Upper lobe of right lung (tissue), 1 donor: ENCODE measurements at places on chromosomes 11 and 22. TPM values are rescaled to one million over a fixed set of nuclear protein-coding genes. Genes with fewer than 3 reads are reported as not detected.
A peak's percentile ranks its signal among the peaks of the same experiment; 100 is the strongest.

The ANKRD42 gene
- total RNA-seq, result 13.0 TPM

The KCNK7 gene
- 1.3 TPM for total RNA-seq

The NCF4 gene
- total RNA-seq, result 37.0 TPM

The CRACR2B gene
- total RNA-seq, result 34.3 TPM

The HORMAD2 gene
- not detected for total RNA-seq

The PELI3 gene
- total RNA-seq, result 15.5 TPM

- no peaks in the 10 kb centered on the region for H3K27me3 ChIP-seq
- no peak for DNase-seq
- H3K36me3 ChIP-seq, result no peaks in the 10 kb centered on the region
- H3K27ac ChIP-seq, result no peak overlapping the region
- no peaks in the 10 kb centered on the region for H3K4me1 ChIP-seq
- no peak overlapping the region for H3K4me3 ChIP-seq
These were observed 25.8 kb downstream of the QSER1 start for GRCh38 chr11:32918427-32918826.

GRCh38 chr11:29389793-29390192, 627.0 kb downstream of the KCNA4 start:
- H3K27ac ChIP-seq, result no peak overlapping the region
- DNase-seq, result no peak
- H3K4me3 ChIP-seq, result no peak overlapping the region
- H3K36me3 ChIP-seq, result no peaks in the 10 kb centered on the region
- H3K27me3 ChIP-seq, result no peaks in the 10 kb centered on the region

GRCh38 chr11:65847746-65848145, 10.2 kb downstream of the CFL1 start:
- no peaks in the 10 kb centered on the region for H3K27me3 ChIP-seq
- H3K4me3 ChIP-seq, result no peak overlapping the region
- H3K27ac ChIP-seq, result no peak overlapping the region
- peaks cover 13% of the 10 kb centered on the region for H3K36me3 ChIP-seq

DNA sequence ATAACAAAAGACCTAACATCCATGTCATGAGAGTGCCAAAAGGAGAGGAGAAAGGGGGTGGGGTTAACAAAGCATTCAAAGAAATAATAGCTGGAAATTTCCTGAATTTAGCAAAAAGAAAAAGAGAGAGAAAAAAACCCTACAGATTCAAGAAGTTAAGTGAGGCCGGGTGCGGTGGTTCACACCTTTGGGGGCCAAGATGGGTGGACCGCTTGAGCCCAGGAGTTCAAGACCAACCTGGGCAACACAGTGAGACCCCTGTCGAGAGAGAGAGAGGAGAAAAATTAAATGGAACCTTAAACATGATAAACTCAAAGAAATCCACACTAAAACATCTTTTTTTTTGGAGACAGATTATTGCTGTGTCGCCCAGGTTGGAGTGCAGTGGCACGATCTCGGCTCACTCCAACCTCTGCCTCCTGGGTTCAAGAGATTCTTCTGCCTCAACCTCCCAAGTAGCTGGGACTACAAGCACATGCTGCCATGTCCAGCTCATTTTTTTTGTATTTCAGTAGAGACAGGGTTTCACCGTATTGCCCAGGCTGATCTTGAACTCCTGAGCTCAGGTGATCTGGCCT, 8.9 kb upstream of the CLDN5 start:
- DNase-seq, result no peak
- H3K36me3 ChIP-seq, result no peaks in the 10 kb centered on the region
- H3K4me1 ChIP-seq, result peaks cover 3% of the 10 kb centered on the region
- H3K27ac ChIP-seq, result no peak overlapping the region
- H3K27me3 ChIP-seq, result peaks cover 17% of the 10 kb centered on the region

DNA sequence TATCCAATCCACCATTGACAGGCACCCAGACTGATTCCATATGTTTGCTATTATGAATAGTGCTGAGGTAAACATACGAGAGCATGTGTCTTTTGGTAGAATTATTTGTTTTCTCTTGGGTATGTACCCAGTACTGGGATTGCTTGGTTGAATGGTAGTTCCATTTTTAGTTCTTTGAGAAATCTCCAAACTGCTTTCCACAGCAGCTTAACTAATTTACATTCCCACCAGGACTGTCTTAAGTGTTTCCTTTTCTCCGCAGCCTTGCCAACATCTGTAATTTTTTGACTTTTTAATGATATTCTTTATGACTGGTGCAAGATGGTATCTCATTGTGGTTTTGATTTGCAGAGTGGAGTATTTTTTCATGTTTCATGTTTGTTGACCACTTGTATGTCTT, 8.3 kb downstream of the FDX1 start:
- H3K36me3 ChIP-seq, result peaks cover 32% of the 10 kb centered on the region
- H3K4me3 ChIP-seq, result no peak overlapping the region
- DNase-seq, result no peak

- no peaks in the 10 kb centered on the region for H3K4me1 ChIP-seq
- H3K27ac ChIP-seq, result no peak overlapping the region
- no peaks in the 10 kb centered on the region for H3K27me3 ChIP-seq
- no peak overlapping the region for H3K4me3 ChIP-seq
- no peak for DNase-seq
These were observed 9.7 kb downstream of the MTNR1B start for GRCh38 chr11:92979176-92979575.

GRCh38 chr11:100914415-100915110, 215.1 kb downstream of the PGR start:
- no peaks in the 10 kb centered on the region for H3K36me3 ChIP-seq
- no peaks in the 10 kb centered on the region for H3K4me1 ChIP-seq
- no peak overlapping the region for H3K27ac ChIP-seq
- no peak overlapping the region for H3K4me3 ChIP-seq
- no peaks in the 10 kb centered on the region for H3K27me3 ChIP-seq

DNA sequence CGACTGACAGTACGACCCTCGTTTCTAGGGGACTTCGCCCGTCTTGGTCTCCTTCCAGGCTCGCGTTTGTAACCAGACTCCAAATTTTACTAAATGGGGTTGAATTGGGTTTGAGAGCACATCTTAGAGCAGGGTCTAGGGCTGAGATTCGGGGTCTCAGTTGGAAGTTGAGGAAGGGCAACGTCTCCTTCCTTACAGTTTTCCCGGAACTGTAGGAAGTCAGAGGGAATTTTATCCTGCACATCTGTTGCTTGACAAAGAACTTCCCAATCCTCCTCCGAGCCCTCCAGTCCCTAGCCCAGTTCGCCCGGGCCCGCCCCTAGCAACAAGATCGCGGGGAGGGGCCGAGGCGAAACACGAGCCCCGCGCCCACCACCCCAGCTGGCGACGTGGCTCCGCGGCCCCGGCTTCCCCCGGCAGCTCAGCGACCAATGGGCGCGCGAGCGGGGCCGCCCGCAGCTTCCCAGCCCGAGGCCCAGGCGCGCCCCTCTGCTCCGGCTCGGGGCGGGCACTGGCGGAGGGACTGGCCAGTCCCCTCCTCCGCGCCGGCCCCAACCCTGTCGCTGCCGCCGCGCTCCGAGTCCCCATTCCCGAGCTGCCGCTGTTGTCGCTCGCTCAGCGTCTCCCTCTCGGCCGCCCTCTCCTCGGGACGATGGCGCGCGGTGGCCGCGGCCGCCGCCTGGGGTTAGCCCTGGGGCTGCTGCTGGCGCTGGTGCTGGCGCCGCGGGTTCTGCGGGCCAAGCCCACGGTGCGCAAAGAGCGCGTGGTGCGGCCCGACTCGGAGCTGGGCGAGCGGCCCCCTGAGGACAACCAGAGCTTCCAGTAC, at the start of gene RCN1:
RCN1 (plus strand) TSS at position 530 of the 826 bp plus-strand sequence; CDS start at position 653, 123 bp downstream.
- H3K4me3 ChIP-seq, result peak within 1 kb of the TSS; percentile 86
- peaks cover 29% of the 10 kb centered on the region for H3K4me1 ChIP-seq

- DNase-seq, result no peak
- H3K27me3 ChIP-seq, result no peaks in the 10 kb centered on the region
- H3K4me3 ChIP-seq, result no peak overlapping the region
- H3K36me3 ChIP-seq, result no peaks in the 10 kb centered on the region
- H3K27ac ChIP-seq, result no peak overlapping the region
These were observed 270.9 kb downstream of the TTC28 start for GRCh38 chr22:28408709-28409108.

DNA sequence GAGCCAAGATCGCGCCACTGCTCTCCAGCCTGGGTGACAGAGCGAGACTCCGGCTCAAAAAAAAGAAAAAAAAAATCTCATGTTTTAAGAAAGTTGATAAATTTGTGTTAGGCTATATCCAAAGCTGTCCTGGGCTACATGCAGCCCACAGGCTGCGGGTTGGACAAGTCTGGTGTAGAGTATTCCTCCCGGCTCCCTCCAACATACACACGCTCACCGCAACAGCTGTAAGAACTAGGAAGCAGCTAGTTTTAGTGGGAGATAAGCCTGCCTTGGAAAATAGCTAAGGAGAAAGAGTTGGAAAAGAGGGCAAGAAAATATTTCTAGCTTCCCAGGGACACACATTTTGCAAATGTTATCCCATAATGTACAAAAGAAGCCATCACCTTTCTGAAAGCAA, 46.6 kb downstream of the CELF1 start:
- H3K27me3 ChIP-seq, result no peaks in the 10 kb centered on the region
- peaks cover 53% of the 10 kb centered on the region for H3K4me1 ChIP-seq

DNA sequence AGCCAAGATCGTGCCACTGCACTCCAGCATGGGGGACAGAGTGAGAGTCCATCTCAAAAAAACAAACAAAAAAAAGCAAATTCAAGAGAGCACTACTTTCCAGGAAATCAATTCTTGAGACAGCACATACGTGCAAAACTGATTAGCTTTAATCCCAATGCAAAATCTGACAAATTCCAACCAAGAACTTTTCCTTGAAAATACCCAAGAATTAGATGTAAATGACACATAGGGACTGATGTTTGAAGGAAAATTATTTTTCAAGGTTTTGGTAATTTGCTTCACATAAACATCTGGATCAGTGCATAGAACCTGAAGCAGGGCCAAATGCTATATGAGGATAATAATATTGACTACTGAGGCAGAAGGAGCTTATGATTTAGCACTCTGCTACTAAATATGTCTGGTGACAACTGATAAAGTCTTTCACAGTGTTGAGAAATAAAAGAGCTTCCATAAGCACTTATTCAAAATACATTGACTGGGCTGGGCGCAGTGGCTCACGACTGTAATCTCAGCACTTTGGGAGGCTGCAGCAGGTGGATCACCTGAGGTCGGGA, 8.8 kb downstream of the MAJIN start:
- DNase-seq, result no peak
- H3K36me3 ChIP-seq, result no peaks in the 10 kb centered on the region
- H3K4me3 ChIP-seq, result no peak overlapping the region

GRCh38 chr11:63961608-63962412, 12.6 kb upstream of the COX8A start:
- no peak for DNase-seq
- H3K36me3 ChIP-seq, result no peaks in the 10 kb centered on the region
- no peaks in the 10 kb centered on the region for H3K27me3 ChIP-seq

DNA sequence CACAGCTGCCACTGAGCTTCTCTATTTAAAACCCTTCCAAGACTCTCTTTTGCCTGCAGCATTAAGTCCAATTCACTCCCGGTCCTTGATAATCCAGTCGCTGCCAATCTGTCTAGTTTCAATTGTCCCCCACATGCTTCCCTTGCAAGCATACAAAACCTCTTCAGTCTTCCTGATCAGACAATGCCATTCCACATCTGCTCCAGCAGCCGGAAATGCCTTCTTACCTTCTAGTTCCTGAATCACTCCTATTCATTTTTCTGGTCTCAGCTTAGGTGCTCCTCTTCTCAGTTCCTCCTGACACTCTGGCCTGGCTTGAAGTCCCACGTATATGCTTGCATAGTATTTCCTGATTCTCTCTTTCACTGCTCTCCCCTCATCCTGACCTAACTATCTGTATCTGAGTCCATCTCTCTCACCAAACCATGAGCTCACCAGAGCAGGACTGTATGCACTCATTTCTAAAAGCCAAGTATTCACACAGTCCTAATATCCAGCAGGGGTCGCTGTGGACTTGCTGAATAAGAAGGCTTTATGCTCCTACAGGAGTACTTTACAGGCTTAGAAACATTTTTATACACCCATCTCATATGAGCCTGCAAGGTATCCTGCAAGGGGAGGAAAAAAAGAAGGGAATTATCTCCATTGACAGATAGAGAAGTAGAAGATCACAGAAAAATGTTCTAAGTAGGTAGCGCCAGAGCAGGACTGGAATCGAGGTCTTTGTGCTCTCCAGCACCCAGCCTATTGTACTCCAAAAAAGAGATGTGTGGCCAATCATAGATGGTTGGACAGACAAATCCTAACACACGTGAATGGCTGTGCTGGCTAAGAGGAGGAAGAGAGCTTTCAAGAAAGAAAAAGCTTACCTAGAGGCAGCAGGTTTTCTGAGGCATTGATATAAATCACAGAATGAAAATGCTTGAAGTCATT, 19.2 kb downstream of the XRRA1 start:
- DNase-seq, result no peak
- H3K27ac ChIP-seq, result no peak overlapping the region
- H3K4me1 ChIP-seq, result no peaks in the 10 kb centered on the region
- peaks cover 27% of the 10 kb centered on the region for H3K36me3 ChIP-seq

DNA sequence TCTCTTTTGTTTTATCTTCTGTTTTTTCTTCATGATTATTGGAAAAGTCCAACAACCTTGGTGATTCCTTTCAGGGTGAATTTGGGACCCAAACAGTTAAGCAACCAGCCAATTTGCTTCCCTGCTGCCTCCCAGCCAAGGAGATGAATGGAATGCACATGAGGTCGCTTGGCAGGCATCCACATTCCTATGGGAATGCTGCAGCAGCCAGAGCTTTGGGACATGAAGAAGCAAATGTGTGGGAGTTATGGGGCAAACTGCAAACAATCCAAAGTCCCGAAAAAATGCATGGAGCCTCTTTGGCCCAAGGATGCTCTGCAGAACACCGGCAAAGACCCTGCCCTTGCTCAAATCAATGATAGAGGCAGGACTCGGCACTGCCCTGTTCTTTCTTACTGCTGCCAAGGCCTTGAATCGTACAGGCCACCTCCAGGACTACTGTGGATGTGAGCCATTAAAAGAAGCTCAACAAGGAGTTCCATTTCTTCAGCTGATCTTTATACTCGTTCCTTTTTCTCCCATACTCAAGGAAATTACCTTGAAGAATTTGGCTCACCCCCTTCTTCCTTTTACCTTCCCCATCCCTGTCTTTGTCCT, 117.3 kb upstream of the TEAD1 start:
- DNase-seq, result no peak
- H3K4me3 ChIP-seq, result no peak overlapping the region
- no peaks in the 10 kb centered on the region for H3K36me3 ChIP-seq
- H3K4me1 ChIP-seq, result peaks cover 14% of the 10 kb centered on the region

DNA sequence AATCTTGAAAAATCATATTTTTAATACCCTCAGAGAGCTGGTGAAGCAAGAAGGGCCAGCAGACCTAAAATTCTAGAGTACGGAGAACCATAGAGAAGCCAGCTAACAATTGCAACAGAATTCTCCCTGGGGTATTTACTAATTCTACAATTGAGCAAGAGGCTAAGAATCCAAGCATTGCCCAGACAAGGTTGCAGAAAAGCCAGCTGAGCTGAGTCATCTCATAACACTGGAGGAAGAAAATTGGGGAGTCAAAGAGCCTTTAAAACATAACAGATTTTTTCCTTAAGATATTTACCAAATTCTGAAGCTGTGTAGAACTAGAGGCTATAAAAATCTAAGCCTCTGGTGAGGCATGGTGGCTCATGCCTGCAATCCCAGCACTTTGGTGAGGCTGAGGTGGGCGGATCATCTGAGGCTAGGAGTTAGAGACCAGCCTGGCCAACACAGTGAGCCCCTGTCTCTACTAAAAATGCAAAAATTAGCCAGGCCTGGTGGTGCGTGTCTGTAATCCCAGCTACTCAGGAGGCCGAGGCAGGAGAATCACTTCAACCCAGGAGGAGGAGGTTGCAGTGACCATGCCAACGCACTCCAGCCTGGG, 13.6 kb upstream of the TMEM216 start:
- H3K4me3 ChIP-seq, result no peak overlapping the region
- DNase-seq, result peak; percentile 7
- H3K27me3 ChIP-seq, result no peaks in the 10 kb centered on the region
- H3K36me3 ChIP-seq, result peaks cover 10% of the 10 kb centered on the region
